Activated CD4-positive, alpha-beta T cell treated with anti-CD3 and anti-CD28 coated beads, Interleukin-2, Interleukin-4, amounts not matched to agents 100 ng/mL and 50 ng/mL, durations not matched to agents 16 hours and 8 hours (primary cell): ENCODE measurements at places on chromosomes 4 and X.

- DNase-seq = no peak
These were observed 235.4 kb downstream of the MAML3 start for GRCh38 chr4:139918591-139918990.

DNA sequence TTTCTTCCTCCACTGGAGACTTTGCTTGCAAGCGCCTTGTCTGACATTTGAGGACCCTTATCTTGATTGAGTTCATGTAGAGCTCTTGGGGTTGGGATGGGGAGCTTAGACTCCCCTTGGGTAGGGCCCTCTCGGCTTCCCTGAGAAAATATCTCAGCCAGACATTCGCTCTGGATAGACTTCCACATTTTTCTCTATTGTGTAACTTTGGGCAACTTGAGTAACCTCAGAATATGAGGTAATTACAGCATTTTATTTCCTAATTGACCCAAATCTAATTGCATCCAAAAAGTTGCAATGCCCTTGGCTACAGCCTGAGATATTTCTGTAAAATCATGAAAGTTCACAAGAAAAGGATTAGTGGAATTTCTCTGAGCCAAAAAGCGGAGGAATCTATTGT is 102.8 kb upstream of the MXRA5 start:
- no peak for DNase-seq

DNA sequence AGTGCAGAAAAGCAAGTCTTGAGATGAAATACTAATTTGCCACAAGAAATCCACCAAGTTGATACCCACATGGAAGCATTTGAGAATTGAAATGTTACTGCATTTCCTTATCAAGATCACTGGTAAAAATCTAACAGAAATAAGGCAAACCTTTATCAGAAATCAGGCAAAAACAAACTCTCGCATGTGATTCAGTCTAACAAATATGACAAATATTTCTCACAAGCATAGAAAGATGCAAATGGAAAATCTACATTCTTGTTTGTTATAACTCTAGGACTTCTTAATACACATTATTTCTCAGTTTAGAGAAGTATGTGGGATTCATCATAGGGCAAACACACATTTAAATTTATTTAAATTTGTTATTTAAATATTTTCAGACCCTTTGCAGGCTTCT is 52.9 kb downstream of the TXK start:
- DNase-seq = no peak

DNA sequence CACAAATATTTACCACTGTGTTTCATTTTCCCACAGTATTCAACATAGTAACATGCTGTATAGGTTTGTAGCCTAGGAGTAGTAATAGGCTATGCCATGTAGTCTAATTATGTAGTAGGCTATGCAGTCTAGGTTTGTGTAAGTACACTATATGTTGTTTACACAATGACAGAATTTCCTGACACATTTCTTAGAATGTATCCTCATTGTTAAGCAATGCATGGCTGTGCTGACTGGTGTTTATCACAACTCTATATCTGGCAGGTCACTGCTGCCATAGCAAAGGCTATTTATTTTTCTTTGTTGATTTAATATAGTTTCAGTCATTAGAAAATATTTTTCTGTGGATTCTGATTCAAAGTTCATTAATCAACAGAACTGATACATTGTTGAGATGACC is 108.3 kb upstream of the TEX13A start:
- DNase-seq = no peak

DNA sequence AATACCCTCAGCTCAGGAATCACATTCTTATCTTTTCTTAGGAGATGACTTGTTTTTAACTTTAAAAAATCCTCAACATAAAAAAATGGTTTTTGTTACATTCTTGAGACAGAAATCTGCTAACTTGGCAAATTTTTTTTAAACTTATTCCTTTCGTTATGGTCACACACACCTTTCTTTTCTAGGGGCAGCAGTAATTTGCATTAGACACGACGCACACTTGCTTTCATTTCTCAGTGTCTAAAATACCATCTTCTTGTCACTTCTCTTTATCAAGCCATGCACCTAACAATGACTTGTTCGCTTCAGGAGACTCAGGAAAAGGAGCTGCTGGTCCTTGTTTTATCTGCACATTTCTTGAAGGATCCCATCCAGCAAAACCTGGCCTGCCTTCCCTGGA is 112.6 kb upstream of the TBL1X start:
- DNase-seq = peak; percentile 29

DNA sequence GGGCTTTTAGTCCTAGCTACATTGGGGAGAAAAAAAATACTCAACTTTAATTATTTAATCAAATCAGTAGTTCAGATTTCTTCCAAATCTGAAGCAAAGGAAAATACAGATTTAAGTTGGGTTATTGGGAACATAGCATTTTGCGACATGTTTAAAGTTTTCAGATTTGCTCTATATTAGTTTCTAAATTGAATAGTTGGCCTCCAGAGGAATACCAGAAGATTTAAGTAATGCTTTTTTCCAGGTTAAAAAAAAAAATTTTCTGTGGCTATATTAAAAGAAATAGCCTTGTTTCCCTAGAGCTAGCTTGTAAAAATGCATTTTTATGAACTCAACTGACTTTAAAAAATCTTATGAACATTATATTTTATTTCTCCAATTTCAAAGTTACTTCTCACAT is 115.9 kb downstream of the DDX53 start:
- DNase-seq = no peak

- DNase-seq = no peak
These were observed 239.7 kb upstream of the KLF3 start for GRCh38 chr4:38424151-38424871.

DNA sequence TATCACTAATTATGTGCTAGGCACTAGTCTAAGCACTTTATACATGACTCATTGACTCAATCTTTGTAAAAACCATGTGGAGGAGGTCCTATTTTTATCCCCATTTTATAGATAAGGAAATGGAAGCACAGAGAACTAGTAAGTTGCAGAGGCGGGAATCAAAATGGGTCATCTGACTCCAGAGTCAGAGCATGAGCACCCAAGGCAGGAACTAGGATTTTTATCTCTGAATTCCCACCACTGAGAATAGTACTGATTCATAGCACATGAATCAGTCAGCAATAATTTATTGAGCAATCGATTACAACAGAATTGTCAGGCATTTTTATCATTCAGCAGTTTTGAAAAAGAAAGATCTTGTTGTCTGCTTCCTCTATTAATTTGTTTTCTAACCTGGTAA is 19.3 kb downstream of the SCARB2 start:
- no peak for DNase-seq

- DNase-seq = no peak
These were observed 107.8 kb downstream of the CCNG2 start for GRCh38 chr4:77264826-77265225.

DNA sequence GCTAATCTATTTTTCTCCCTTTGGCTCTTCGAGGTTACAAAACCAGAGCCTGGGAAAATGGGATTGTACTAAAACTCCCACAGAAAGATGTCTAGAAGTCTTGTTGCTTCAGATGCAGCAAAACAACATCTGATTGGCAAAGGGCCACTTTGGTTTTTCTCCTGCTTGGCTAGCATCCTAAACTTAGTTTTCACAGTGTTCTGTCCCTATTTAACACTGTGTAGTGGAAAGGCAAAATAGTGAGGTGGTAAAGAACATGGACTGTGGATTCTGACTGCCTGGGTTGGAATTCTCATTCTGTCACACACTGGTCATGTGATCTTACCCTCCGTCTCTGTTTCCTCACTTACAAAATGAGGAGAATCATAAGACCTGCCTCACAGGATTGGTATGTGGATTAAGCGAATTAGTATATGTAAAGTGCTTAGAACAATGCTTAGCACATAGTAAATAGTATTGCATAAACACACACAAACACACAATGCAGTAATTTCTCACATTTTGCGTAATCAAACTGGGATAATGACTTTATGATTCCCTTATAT is 23.5 kb downstream of the TIGD2 start:
- no peak for DNase-seq

DNA sequence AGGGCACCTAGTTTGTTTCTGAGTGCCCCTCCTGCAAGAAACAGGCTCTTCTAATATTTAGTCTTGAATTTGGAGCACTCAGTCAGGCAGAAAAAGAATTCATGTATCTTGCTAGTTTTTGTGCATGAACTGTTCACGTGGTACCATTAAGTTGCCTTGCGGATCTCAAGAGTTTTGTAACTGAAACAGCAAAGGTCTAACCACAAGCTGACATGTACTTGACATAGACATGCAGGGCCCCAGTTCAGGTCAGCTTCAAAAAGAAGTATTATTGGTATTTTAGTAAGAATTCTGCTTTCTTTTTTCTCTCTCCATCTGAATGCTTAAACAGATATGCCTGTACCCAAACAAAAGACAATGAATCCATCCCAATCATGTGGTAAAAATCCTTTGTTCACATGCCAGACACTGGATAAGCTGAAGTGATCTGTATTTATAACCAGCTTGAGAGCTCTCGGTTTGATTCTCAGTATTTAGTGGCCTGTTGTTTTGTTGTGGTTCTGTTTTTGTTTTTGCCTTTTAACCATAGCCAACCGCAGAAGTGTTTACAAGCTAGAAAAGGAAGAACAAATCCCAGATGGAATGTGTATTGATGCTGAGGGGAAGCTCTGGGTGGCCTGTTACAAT is 13.0 kb downstream of the RGN start:
- DNase-seq = no peak

GRCh38 chrX:134377537-134377936 is 82.4 kb upstream of the HPRT1 start:
- peak; percentile 55 for DNase-seq

- DNase-seq = peak; percentile 39
These were observed 333.9 kb upstream of the FSTL5 start for GRCh38 chr4:162497564-162498167.

- no peak for DNase-seq
These were observed 51.4 kb upstream of the LSM6 start for GRCh38 chr4:146124023-146124680.

DNA sequence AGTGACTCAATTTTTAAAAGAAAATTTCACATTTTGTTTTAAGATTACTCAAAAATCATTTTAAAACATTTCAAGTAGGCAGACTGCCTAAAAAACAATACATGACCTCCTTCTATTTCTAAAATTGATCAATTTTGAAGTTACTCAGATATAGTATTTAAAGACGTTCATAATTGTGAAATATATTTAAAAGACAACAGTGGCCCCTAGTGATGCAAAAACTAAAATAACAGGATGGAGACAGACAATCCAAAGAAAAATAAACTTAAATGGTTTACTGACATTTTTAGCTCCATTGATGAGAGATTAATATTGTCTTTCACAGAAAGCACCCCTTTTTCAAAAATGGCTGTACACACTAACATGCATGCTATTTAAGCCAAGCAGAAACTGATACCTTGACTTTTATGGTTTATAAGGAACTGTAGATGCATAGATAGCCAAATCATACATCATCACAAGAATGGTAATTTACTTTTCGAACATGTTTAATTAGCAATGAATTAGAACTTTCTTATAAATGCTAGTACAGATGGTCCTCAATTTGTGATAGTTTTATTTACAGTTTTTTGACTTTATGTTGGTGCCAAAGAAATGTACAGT is 69.8 kb upstream of the FAT4 start:
- DNase-seq = no peak

DNA sequence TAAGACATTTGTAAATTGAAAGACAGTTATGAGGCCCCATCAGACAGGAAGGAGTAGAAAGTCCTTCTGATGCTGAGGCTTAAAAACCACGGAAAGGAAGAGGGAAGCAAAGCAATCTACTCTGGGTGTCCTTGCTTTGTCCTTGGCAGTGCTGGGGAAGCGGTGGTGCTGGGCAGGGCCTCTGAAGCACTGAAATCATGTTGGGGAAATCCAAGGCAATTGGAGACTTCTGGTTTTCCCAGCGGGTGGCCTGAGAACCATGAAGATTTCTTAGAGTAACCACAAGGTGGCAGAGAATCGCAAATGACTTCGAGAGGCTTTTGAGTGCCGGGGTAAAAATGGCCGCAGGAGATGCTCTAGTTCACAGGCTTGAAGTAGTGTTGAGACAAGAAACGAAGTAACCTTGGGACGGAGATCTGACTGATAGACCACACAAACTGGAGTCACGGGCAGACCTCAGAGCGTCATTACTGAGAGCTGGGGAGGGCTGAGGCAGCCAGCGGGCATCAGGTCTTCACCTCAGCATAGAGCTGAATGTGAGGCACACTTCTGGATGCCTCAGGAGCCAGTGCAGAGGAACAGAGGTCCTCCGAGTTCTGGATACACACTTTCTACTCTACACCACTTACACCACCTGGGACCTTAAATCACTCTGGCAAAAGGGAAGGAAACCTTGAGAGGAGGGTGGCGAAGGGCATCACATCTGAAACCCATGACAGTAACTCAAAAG is 130.7 kb upstream of the GPRIN3 start:
- DNase-seq = peak; percentile 68

DNA sequence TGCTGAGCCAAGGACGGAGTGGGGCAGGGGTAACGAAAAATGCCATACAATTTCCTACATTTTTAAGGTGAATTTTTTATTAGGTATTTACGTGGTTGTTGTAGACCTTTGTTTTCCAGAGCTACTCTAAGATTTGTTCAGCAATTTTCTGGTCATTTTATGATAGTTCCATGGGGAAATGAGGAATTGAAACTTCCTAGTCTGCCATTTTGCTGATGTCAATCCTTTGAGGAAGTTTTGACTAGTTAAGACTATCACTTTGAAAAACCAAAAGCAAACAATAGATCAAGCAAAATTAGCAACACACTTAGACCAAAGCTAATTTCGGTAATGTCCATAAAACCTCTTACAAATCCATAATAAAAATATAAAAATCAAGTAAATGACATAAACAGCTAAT is 7.0 kb upstream of the TLR3 start:
- DNase-seq = no peak

DNA sequence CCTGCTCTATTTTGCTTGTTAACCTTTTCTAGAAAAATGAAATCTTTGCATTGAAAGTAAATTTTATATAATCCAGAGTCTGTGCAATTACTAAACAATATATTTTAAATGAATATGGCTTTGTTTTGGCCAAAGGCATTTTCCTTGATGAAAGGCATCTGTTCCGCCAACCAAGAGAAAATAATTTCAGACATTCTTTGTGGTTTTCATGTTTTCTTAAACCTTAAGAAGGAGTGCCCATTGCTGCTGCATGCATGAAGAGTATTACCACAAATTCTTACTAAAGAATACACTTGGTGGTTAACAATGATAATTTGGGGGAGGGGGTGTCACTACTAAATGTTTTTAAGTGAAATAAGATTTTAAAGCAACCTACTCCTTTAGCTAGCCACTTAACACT is 2.7 kb upstream of the PDGFC start:
- DNase-seq = no peak

- no peak for DNase-seq
These were observed 33.5 kb upstream of the ELOVL6 start for GRCh38 chr4:110231869-110232268.

- no peak for DNase-seq
These were observed 98.0 kb upstream of the STIM2 start for GRCh38 chr4:26762650-26763049.
